Lung (tissue), 17 donors: ENCODE measurements at places on chromosomes 12 and 14. TPM values are rescaled to one million over a fixed set of nuclear protein-coding genes. Genes with fewer than 3 reads are reported as not detected.

AQP6 gene
- 0.40 TPM for total RNA-seq

CDK4 gene
- total RNA-seq = 69.7 TPM

NEUROD4 gene
- not detected for total RNA-seq

NTN4 gene
- 72.4 TPM for total RNA-seq

STAB2 gene
- 10.0 TPM for total RNA-seq

ZDHHC22 gene
- total RNA-seq = not detected

FAM216A gene
- 6.3 TPM for total RNA-seq

GRCh38 chr12:103698752-103699560 lies 111.9 kb downstream of the STAB2 start:
- no peak for DNase-seq

- DNase-seq = no peak
Measured at GRCh38 chr14:86712176-86712575, 1182.2 kb downstream of the FLRT2 start.

DNA sequence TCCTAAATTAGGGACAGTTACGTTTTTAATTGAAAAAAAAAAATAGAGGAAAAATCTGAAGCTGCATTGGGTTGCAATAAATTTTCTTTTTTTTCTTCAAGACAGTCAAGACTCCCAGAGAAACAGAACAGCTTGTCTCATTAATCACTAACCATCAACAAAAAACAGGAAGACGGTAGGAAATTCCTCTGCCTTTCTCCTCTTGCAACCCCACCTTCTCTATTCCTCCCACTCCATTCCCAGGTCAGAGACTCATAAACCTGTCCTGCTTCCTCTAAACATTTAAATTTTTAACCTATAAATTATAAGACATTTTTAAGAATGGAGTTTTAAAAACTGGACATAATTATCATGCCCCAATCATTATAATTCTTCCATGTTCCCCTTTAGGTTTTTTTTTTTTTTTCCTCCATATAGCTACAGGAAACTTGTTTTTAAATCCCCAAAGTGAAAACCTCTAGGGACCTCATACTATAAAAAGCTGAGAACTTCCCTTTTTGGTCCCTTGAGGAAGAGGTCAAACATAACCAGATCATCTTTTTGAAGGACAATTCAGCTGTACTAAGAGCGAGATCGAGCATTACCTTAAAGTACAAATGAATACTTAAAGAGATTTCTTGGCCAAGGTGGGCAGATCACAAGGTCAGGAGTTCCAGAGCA lies 36.0 kb downstream of the CPM start:
- DNase-seq = no peak

GRCh38 chr12:120764816-120765215 lies 39.2 kb downstream of the ACADS start:
- DNase-seq = no peak

- DNase-seq = no peak
Measured at GRCh38 chr12:2215709-2216560, 163.1 kb downstream of the CACNA1C start.

DNA sequence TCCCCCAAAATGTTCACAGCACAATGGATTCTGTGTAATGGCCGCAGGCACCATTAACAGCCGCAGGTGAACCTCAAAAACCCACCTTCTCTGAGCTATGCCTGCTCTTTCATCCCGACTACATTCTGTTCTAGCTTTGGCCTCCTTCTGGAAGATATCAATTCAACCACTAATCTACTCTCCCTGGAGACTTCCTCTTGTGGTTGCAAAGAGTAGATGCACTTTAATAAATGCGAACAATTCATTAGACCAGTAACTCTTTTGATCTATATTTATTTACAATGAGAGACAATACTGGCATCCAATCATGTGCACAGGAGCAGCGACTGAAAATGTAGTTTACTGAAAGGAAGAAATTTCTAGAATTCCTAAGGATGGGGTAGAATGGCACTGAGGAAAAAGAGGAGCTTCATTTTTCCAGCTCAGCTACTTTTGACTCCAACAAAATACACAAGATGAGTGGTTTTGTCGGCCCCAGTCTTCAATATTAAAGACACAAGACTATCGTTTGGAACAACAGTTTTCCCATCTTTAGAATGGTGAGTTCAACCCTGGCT lies 5.3 kb downstream of the GRIN2B start:
- no peak for DNase-seq

DNA sequence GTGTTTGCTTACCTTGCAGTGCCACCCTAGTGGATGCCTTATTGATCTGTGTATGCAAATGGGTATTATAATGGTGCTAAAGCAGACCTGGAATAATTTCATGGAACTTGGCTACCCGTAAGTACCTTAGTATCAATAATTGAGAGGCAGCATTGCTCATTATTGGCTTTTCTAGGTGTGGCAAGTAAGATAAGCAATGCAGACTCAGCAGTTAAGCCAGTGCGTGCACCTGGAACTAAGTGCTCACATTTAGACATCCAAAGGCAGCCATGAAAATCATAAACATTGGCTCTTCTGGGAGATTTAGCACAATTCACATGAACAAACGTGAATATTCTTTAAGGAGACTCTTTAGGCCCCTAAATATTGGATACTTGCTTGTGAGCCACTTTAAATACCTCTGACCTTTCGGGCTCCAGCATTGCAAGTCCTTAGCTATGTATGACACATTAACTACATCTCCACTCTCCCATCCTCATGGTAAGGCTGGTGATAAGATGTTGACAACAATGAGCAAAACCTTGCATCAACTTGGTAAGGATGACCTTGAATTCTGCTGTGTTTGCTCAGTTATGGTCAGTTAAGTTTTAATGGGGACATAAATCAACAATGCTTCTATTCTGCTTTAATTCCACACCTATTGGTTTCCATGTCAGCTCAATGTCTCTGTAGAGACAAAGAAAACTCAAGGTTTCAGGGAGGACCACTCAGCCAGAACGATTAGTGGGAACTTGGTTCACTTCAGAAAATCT lies 112.0 kb downstream of the SLC5A8 start:
- DNase-seq = no peak

DNA sequence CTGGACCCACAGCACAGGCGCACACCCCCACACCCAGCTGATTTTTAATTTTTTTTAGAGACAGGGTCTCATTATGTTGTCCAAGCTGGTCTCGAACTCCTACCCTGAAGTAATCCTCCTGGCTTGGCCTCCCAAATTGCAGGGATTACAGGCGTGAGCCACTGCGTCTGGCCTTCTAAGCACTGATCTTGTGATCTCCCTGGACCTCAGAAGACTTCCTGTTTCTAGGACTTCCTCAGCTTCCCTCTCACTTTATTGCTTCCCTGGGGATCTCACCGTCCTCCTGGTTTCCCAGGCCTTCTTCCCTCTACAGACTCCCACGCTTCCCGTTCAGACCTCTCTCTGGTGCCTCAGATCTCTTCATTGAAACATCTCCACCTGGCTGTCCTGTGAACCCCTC lies 13.8 kb downstream of the ZNF839 start:
- DNase-seq = no peak
